ENCODE measurements at places on chromosomes 2 and 18. TPM values are rescaled to one million over a fixed set of nuclear protein-coding genes. Genes with fewer than 3 reads are reported as not detected.
A peak's percentile ranks its signal among the peaks of the same experiment; 100 is the strongest.

GRCh38 chr18:45071956-45072355 lies 391.3 kb downstream of the SETBP1 start:
- DNase-seq, result no peak

GULP1 gene
- 1.2 TPM for total RNA-seq

TSPYL6 gene
- total RNA-seq, result under 0.01 TPM

- no peak for DNase-seq
These were observed 24.9 kb downstream of the GLI2 start for GRCh38 chr2:120760446-120761135.

- DNase-seq, result no peak
These were observed 1049.2 kb upstream of the ZEB2 start for GRCh38 chr2:145569108-145569507.

DNA sequence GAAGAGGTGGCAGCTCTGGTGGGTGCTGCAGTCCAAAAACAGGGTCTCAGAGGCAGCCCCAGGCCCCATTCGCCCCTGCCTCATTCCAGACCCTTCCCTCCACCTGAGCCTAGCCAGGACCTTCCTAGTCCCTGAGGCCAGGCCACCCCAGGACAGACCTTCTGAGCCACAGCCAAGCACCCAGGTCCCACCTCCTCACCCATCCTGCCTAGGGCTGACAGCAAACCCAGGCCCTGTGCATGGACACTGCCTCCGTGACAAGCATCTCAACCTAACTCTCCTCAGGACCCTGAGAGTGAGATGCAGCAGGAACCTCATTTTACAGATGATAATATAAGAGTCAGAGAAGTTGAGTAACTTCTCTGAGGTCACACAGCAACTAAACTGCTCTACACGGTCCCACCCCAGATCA lies 15.5 kb downstream of the ADRA2B start:
- DNase-seq, result no peak

- no peak for DNase-seq
These were observed 35.7 kb downstream of the STK39 start for GRCh38 chr2:168211664-168212163.

AKAIN1 gene
- not detected for total RNA-seq

GRCh38 chr2:102736110-102736409 lies 25.8 kb upstream of the TMEM182 start:
- no peak for DNase-seq

GRCh38 chr2:228329282-228329681 lies 147.8 kb upstream of the SPHKAP start:
- no peak for DNase-seq

C2orf78 gene
- not detected for total RNA-seq

DNA sequence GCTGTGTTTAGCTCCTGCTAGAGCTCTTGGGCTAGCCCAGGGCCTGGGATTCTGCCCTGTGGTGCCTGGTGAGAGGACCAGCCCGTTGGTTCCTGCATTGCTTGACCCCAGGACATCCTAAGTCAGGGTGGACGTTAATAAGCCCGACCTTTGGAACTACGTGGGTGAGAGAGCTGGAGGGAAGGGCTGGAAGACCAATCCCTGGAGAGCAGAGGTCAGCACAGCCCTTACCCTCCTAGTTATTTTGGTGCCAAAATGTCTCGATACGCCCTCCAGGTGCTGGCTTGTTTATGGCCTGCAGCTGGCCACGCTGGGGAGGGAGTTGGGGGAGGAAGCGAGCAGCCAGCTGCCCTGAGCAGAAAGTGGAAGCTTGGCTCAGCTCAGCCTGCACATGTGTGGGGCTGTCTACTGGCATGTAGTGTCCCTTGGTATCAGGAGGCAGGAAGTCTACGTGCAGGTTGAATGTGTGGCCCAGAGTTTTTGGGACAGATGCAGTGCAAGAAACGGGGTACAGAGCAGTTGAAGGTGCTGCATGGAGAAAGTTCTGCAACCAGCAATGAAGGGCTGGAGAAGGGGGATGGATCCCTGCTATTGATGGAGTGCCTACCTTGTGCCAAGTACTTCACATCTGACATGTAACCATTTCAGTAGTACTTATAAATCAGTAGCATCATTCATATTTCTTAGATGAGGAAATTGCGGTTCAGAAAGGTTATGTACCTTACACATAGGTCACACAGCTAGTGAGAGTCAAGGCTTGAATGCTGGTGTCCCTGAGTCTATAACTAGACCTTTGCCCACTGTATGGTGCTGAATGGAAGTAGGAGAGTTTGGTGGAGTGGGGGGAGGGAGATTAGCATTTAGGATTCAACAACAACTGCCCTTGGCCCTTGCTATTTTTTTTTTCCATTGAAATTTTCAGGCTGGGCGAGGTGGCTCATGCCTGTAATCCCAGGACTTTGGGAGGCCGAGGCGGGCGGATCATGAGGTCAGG lies 5.0 kb upstream of the DGKD start:
- DNase-seq, result peak; percentile 59

DNA sequence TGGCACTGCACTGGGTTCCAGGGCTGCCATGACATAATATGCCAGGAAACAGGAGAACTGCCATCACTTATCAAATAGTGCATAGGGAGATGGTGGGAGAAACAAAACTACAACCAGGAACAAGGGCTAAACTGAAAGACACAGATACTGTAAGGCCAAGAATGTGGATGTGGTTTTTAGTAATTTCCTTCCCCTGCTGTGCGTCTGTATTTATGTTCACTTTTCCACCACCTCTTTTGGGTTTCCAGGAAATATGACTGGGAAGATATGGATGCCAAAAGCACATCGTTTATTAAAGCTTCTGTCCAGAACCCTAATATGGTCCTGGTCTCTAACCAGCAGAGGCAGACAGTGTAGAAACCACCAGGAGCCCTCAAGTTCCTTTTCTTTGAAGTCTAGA lies 759.7 kb upstream of the FANCL start:
- no peak for DNase-seq

CREG2 gene
- 0.05 TPM for total RNA-seq

GRCh38 chr2:15795426-15795825 lies 144.9 kb upstream of the MYCN start:
- DNase-seq, result no peak

CTDSP1 gene
- 46.6 TPM for total RNA-seq

Measured in liver (tissue), 10 donors.